ENCODE measurements at places on chromosomes 5 and 9.

DNA sequence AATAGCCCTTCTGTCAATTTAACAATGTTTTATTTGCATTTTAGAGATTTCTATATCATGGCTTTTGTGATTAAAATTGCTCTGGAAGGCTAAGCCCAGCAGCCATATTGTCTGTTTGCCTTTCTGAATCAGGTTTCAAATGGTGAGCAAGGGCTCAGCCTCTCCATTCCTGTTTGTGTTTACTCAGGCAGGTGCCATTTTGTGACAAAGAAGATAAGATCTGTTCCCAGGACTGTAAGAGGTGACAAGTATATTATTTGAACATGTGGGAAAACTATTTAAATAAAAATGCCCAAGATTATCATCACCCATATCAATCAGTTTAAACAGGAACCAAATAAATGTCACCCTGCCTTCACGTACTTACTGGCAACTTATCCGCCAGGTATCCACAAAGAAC lies 641.3 kb upstream of the KLF4 start:
- DNase-seq = no peak

- no peak for DNase-seq
Observed at GRCh38 chr5:80697100-80697499, 42.3 kb upstream of the DHFR start.

GRCh38 chr5:157703736-157704135 lies 27.5 kb upstream of the THG1L start:
- DNase-seq = no peak

GRCh38 chr5:52896534-52897237 lies 92.5 kb upstream of the ITGA2 start:
- no peak for DNase-seq

DNA sequence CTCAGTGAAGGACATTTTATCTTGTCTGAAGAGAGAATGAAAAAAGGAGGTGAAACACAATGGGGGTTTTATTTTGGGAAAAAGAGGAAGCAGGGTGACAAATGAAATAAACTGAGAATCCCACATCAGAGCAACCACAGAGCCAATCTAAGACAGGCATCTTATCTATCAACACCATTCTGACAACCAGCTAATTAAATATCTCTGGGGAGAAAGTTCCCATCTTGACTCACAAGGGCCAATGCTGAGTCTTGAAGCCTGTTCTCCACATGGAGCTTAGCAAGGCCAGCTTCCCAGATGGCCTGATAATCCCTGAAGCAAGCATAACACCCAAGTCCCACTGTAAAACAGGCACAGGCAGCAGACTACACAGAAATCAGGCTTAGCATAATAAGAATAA lies 30.4 kb downstream of the DPYSL3 start:
- no peak for DNase-seq

GRCh38 chr5:177472460-177473442 lies 683 bp downstream of the DBN1 start:
- peak; percentile 77 for DNase-seq

DNA sequence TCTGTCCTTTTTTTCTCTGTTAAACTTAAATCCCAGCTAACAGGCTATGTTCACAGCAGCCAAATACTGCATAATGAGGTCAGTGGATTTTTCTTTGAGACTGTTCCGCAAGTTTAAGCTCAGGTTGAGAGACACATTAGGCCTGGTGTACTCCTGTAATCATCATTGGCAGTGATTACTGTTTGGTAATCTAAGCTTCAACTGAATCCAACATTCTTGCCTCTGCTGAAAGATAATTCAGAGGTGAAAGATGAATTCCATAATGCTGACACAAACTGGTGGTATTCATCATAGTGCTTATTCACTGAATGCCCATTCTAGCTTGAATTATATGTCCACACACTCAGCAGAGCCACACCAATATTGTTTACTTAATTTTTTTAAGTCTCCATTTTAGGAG lies 108.5 kb downstream of the NFIB start:
- no peak for DNase-seq

- peak; percentile 86 for DNase-seq
Observed at GRCh38 chr9:100437860-100438805, 11.2 kb downstream of the MSANTD3 start.

DNA sequence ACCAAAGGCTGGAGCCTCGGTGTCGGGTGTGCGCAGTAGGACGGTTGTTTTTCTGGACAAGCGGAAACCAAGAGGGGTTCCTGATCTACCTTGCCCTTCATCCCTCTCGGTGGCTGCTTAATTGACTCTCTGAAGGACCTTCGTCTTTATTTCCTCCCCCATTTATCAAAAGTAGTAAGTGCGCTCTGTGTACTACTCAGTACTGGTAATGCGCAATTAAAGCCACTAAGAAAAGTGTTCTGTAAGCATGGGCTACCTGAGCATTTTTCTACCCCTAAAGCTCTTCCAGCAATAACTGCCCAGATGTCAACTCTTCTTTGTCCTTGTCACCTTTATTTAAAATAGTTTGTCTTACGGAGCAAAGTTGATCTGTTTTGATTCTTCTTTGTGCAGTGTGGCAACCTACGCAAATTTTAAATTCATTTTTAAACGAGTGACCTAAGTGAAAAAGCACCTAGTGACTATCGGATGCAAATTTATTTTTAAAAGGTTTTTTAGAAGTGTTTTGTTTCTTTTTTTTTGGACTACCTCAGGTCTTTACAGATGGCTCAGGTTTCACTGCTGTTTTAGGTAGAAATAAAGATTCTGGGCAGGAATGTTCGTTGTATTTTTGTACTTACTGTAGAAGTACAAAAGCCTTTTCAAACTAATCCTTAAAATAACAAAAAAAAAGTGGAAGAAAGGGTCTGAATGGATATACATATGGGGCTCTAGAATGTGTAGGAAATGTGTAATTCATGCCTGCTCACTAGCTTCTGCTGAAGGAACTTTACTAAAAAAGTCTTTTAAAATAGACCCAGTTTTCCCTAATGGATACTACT lies 2.0 kb downstream of the JMY start:
- DNase-seq = no peak

DNA sequence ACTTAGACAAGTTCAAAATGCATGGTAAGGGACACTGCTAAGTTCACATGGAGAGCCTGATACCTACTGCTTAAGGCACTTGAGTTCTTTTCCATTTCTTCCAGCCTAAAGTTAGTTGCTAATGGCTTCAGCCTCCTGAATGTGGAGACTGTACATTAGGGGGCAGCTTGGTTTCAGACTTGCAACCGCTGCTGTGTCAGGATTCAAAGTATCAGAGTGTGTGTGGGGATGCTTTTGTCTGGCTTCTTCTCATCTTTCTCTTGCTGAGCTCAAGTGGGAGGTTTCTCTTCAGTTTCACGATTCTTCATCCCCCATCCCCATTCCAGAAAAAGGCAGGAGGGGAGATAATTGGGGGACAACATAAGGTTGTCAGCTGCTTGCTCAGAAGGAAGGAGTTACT lies 49.4 kb downstream of the ATP10B start:
- DNase-seq = no peak

DNA sequence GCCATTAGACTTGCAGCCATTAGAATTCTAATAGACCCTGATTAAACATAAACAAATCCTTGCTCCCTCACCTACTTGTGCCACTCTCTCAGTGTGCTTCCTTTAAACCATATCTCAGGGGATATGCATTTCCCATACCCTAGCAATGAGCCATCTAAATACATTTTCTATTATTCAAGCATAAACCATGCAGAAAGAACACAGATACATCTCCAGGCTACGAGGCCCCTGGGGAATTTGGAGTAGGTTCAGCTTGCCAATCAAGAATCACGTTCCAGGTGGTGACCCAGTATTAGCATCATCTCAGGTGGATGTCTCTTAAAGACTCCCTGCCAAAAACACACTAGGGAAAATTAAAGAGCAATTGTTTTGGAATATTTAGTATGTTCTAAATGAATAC lies 93.0 kb upstream of the CCL21 start:
- DNase-seq = no peak

DNA sequence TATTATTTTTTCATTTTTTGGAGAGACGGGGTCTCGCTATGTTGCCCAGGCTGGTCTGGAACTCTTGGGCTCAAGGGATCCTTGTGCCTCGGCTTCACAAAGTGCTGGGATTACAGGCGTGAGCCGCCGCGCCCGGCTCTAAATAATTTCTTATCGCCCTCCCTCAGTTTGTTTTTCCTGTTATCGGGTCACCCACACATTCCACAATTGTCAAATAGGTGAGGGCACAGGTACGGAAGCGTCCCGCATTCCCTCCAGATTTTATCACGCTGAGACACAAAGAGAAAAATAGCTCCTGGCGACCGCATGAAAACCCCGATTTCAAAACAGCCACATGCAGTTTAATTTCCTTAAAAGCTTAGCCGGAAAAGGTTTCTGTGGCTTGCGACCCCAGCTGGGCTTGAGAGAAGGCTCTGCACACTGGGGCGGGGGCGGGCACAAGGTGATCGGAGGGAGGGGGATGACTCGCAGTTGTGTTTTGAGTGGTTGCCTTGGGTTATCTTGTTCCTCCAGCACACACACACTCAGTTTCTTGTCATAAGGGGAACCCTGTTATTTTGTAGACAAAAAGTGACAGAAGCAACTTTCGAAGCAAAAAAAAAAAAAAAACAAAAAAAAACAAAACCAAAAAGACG lies 717 bp upstream of the IQGAP2 start:
- DNase-seq = peak; percentile 91

- DNase-seq = no peak
Observed at GRCh38 chr9:96246267-96246671, 55.7 kb downstream of the HSD17B3 start.

DNA sequence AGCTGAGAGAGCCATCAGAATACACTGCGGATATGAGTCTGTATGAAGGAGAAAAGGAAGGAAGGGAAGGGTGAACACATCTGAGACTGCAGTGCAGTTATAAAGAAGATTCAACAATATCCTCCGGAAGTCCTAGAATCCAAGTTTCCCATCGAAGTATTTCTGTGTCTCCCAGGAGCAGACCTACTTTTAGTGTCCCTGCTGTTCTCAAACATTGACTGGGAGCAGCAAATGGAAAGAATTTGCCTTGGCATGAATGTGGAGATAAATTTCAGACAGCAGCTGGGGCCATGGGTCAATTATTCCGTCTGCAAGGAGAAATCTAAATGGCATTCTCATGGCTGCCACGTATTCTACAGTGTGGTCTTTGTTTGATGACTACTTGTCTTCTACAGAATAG lies 478.1 kb upstream of the SMC2 start:
- no peak for DNase-seq

DNA sequence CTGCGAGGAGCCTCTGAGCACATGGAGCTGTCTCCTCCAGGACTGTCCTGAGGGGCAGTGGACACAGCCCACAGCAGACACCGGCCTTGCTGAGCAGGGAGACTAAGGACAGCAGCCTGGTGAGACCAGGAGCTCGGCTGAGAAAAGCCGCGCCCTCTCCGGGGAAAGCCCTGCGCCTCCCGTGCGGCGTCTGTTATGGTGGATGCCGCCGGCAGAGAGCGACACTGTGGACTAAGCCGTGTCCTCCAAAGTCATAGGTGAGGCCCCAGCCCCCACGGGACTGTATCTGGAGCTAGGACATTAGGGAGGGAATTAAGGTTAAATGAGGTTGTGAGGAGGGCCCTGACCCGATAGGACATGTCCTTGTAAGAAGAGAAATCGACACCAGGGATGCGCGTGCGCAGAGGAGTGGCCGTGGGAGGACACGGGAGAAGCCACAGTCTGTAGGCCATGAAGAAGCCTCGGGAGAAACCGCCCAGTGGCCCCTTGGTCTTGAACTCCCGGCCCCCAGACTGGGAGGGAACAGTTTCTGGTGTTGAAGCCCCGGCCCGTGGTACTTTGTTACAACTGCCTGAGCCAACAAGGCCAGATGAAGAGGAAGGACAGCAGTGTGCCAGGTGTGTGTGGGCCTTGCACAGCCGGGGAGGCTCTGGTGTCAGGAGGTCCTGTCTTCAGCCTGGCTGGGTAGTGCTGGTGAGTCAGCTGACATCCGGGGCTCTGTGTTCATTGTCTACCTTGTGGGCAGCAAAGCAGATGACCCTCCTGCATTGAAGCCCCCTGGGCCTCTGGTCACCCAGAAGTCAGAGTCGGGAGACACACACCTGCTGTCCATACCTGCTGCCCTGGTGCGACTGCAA lies 22.1 kb downstream of the MRPL36 start:
- DNase-seq = peak; percentile 55

GRCh38 chr5:176762489-176762888 lies 47.9 kb upstream of the UNC5A start:
- DNase-seq = no peak

DNA sequence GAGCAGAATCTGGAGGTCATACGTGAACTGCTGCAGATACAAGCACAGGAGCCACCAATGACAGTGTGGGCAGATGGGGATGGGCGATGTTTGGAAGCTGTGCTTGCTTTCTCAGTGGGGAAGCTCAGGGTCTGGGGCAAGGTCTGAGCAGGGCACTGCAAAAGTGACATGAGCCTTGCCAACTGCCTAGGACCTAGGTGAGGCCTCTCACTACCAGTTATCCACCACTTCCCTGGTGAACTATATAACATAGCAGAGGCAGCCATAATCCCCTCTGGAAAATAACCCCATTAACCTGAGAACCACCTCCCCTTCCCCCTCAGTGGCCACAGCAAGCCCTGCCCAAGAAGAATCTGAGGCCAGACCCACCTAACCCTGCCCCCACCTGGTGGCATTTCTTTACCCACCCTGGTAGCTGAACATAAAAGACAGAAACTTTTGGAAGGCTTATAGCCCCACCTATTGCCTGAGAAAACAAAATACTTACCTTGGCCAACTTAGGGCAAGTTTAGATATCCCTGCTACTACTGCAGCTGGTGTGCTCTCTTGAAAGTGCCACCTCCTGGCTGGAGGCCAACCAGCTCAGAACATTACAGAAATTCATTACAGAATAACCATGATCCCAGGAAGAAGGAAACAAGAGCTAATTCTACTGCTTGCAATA lies 18.8 kb upstream of the SPEF2 start:
- DNase-seq = no peak

GRCh38 chr5:36423578-36424307 lies 122.0 kb upstream of the RANBP3L start:
- no peak for DNase-seq

GRCh38 chr9:123268199-123268464 lies 254 bp downstream of the STRBP start:
- no peak for DNase-seq

DNA sequence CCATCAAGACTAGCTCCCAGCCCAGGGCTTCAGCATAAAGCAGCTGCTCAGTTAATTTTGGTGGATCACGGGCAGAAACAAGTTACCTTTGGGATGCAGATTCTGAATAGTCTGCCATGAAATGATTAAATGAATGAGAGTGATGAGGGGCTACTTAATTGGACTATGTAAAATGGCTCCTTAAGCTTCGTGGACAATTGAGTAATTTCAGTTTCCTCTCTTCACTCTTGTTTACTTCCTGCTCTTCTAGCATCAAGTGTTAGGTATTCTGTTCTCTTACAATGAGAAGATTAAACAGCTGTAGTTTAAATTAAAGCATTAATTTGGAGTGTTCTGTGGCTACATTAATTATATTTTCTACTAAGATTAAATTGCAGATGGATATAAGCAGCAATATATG lies 28.1 kb downstream of the PIK3R1 start:
- DNase-seq = no peak

- DNase-seq = no peak
Observed at GRCh38 chr9:82467436-82467835, 478.9 kb downstream of the SPATA31D1 start.

GRCh38 chr5:95738072-95738471 lies 6.9 kb downstream of the RHOBTB3 start:
- DNase-seq = no peak

Data from activated effector memory CD4-positive, alpha-beta T cell treated with anti-CD3 and anti-CD28 coated beads, Interleukin-2, amount 50 U/mL, for 16 hours (primary cell).